GM12864 (cell line): ENCODE measurements at places on chromosomes 11 and 22.

DNA sequence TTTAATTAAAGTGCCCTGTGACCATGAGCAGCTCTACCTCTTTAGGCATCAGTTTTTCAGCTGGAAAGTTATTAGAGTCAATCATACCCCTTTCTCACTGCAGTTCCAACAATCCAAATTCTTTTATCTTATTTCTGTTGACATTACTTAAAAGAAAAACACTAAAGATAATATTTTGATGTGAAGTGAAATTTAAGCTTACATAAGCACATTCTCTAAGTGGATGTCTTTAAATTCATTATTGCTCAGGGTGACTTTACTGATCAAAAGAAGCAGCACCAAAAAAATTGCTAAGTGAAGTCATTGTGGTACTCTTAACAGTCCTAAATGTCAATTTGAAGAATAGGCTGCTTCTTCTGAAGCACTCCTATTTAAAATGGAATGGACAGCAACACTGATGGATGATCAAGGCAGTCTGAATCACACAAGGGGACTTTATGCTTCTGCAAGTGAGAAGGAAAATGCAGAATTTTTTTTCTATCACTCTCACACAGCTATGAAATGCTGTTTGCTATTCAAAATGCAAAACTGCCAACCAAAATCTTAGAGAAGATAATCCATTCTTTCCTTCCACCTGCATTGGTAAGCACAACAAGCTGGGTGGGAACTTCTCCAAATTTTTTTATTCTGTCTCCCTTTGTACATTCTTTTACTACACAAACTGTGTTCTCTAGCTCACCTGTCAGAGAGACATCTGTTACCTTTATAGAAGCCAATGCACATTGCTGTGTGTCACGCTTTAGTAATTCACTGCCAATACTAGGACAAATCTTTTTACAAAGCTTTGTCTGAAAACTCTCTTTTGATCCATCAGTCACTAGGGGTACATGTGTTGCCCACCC lies 179.9 kb downstream of the GRIA4 start:
- DNase-seq: no peak

DNA sequence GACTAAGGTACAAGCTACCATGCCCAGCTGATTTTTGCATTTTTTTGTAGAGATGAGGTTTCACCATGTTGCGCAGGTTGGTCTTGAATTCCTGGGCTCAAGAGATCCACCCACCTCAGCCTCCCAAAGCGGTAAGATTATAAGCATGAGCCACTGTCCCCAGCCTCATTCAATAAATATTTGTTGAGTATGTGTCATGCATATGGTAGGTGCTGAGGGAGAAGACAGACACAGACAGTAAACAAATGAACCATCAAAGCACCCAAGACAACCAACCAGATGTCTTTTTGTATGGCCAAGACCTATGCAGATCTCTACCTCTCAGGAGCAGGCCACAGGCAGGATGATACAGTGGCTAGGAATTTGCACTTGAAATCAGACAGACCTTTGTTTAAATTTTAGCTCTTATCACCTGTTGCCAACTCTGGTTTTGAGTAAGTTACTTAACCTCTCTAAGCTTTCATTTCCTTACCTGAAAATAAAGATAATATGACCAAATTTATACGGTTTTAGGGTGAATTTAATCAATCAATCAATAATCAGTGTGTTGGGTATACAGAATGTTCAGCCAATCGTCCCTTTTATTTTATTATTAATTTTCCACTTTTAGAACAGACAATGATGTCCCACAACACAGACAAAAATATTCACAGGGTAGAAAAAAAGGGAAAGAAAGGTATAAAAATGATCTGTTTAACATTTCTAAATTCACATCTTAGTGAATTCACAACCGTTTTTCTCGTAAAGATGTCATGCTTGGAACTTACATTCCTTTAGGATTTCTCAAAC lies 128.2 kb downstream of the SGSM3 start:
- peak; percentile 21 for DNase-seq

- no peak for DNase-seq
Observed at GRCh38 chr22:22042599-22043295, 60.2 kb upstream of the TOP3B start.

DNA sequence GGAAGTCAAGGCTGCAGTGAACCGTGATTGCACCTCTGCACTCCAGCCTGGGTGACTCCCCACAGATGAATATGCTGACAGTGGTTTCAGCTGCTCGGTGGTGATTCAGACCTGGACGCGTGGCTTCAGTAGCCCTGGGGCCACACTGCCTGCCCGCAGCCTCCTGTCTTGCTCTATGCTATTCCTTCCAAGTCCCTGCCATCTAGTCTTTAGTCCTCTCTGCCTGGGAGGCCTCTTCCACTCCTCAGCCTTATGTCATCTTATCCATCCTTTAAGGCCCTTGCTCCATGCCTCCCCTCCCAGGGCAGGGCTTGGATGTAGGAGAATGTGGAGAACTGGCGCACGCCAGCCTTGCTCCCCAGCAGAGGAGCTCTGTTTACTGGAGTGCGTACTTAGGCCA lies 23.0 kb downstream of the YDJC start:
- no peak for DNase-seq
